ENCODE measurements at places on chromosomes 6 and 20. TPM values are rescaled to one million over a fixed set of nuclear protein-coding genes. Genes with fewer than 3 reads are reported as not detected.

OR2B2 gene
- not detected for total RNA-seq

DNA sequence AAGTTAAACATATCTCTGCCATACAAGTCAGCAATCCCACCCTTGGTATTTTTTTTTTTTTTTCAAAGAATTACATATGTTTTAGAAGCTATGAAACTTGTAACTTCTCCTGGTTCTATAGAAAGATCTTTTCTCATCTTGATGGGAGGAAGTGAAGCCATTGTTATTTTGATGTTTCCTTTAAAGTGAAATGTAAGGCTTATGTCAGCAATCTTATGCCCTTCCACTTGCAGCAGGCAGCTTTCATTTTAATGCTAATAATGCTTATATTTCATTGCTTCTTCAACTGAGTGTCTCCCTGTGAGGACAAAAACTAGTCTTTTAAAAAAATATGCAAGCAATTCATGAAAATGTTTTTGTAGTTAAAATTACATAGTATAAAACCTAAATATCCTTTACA is 1614.7 kb downstream of the KHDRBS2 start:
- H3K4me3 ChIP-seq = no peak overlapping the region
- H3K27ac ChIP-seq = no peak overlapping the region
- H3K4me1 ChIP-seq = no peaks in the 10 kb centered on the region
- H3K27me3 ChIP-seq = no peaks in the 10 kb centered on the region
- no peaks in the 10 kb centered on the region for H3K36me3 ChIP-seq

GRCh38 chr20:63808964-63809674 is 21.9 kb downstream of the ZBTB46 start:
- H3K4me1 ChIP-seq = no peaks in the 10 kb centered on the region
- DNase-seq = no peak
- H3K4me3 ChIP-seq = no peak overlapping the region
- no peaks in the 10 kb centered on the region for H3K27me3 ChIP-seq
- H3K27ac ChIP-seq = no peak overlapping the region
- no peaks in the 10 kb centered on the region for H3K36me3 ChIP-seq

TCP11 gene
- total RNA-seq = not detected

DNA sequence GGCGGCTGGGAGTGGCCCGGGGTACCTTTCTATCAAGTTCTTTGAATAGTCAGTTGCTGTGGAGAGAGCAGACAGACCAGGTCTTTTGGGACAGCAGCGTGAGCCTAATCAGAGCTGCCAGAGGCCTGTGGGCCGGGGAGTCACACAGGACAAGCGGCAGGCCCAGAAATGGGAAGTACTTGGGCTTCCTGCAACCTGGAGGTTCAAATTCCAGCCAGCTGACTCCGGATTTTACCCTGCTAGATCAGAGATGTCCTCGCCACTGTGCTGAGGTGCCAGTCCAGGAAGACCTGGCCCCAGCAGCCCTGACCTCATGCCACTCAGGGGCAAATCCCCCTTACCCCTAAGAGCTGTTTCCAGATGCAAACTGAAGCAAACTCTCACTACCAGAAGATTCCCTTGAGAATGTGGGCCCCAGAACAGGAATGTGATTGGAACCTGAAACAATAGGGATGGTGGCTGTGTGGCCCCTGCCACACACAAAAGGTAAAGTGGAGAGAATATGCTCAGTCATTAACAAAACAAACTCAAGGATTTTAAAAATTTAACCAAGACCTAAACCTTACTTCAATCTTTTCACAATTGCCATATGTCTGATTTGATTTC is 9.7 kb downstream of the BEND3 start:
- no peak overlapping the region for H3K4me3 ChIP-seq
- H3K27ac ChIP-seq = no peak overlapping the region
- no peak for DNase-seq
- no peaks in the 10 kb centered on the region for H3K36me3 ChIP-seq
- H3K27me3 ChIP-seq = no peaks in the 10 kb centered on the region

NOX3 gene
- total RNA-seq = not detected

GRCh38 chr6:54516321-54516720 is 208.1 kb downstream of the TINAG start:
- H3K27ac ChIP-seq = no peak overlapping the region
- no peaks in the 10 kb centered on the region for H3K27me3 ChIP-seq
- DNase-seq = no peak

Data from naive thymus-derived CD4-positive, alpha-beta T cell (primary cell).